ENCODE measurements at places on chromosomes 5 and 9. TPM values are rescaled to one million over a fixed set of nuclear protein-coding genes. Genes with fewer than 3 reads are reported as not detected.

Gene TAS2R1
- not detected for total RNA-seq

Gene EFNA5
- total RNA-seq, result 40.9 TPM

Gene C9
- total RNA-seq, result not detected

Gene KCNMB1
- 5.7 TPM for total RNA-seq

DNA sequence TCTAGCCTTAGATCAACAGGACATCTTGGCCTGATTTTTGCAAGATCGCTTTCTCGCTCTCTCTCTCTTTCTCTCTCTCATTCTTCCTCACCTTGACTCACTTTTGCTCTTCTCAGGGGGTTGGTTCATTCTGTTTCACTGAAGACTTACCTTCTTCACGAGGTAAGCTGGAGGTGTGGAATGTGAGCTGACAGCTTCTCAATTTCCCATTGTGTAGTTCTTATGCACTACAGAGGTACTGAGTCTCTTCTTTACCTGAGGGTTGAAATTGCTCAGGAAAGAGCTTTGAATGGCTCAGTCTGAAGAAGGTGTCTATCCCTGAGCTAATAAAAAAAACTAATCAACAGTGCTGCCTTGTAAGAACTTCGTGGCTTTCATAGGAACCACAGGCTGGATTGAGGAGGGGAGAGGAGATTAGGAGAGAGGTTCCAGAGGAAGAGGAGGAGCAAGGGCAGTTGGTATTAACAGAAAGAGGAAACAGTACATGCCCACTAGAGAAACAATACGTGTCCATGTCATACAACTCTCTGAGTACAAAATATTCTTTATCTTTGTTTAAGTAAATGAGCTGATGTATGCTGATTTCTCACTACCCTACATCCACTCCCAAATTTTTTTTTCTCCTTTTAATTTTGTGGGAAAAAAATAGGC, 192.2 kb downstream of the TMEM167A start:
- no peak for DNase-seq

DNA sequence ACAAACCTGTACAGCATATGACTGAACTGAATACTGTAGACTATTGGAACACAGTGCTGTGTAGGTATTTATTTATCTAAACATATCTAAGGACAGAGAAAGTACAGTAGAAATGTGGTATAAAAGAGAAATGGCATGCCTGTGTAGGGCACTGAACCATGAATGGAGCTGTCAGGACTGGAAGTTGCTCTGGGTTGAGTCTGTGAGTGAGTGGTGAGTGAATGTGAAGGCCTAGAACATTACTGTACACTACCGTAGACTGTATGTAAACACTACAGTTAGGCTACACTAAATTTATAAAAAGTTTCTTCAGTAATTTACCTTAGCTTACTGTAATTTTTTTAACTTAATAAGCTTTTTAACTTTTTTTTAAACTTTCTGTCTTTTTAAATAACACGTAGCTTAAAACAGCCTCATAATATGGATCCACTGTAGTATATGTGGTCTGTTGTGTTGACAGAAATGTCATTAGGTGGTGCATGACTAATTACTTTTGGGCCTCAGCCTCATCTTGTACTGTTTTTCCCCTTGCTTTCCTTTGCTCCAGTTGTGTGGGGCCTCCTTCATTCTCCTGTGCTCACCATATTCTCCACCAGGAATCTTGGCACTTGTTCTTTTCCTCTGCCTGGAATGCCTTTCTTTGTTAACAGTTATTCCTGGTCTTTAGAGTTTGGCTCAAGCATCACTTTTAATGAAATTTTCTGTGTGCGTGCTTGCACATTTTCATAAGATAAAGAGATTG, 8.8 kb downstream of the SPIN1 start:
- no peak for DNase-seq

Gene FOXD4L4
- not detected for total RNA-seq

- no peak for DNase-seq
Measured at GRCh38 chr5:124408738-124409453, 337.5 kb downstream of the ZNF608 start.

Gene C5orf46
- total RNA-seq, result 13.0 TPM

DNA sequence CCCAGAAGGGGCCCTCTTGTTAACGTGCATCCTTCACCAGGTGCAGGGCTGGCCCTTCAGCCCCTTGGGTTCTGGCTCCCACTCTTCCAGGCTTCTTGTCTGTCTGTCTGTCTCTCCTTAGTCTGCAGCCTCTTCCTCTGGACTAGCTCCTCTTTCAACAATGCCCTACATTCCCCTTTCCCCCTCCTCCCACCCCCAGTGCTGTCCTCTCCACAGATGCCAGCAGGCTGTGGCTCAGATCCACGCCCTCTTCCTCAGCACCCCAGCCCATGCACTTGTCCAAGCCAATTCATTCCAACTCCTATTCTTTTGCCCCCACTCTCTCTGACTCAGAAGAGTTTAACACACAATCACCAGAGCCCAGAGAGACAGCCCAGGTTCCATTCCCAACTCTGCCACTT, 45.2 kb upstream of the ALDH1B1 start:
- DNase-seq, result no peak

- no peak for DNase-seq
Measured at GRCh38 chr5:151180291-151180690, 22.7 kb upstream of the ANXA6 start.

DNA sequence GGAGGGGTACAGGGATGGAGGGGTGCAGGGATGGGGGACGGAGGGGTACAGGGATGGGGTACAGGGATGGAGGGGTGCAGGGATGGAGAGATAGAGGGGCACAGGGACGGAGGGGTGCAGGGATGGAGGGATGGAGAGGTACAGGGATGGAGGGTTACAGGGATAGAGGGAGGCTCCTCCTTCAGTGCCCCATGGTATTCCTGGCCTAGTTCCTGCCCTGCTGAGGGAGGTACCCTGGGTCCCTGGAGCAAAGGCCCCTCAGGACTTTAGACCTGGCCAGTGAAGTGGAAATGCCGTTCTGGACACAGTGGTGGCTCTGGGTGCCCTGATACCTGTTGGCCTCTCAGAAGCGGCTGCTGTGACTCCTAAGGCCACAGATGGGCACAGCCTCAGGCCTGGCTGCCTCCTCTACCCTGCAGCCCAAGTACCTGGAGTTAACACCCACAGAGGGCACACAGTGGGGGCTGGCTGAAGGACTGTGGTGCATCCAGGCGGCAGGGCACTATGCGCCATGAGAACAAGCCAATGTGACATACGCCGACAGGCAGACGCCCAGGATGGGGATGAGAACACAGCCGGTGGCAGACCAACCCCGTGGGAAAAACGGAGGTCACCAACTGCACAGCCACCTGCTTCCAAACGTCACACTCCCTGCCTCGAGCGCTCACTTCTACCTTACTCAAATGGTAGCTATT, 8.4 kb downstream of the PTGES2 start:
- DNase-seq, result peak; percentile 46

GRCh38 chr5:33662722-33663427, 222.1 kb downstream of the TARS1 start:
- no peak for DNase-seq

GRCh38 chr9:93620041-93620506, 43.7 kb downstream of the PHF2 start:
- no peak for DNase-seq

GRCh38 chr5:181260720-181261319, at the start of gene TRIM52:
Gene TRIM52, minus strand, starts transcription at chr5:181261143. Its CDS starts 330 bp downstream, at chr5:181260813.
- DNase-seq, result peak; percentile 97

Gene SH3PXD2B
- 5.1 TPM for total RNA-seq

Gene KCNN2
- 2.6 TPM for total RNA-seq

- no peak for DNase-seq
Measured at GRCh38 chr5:144260121-144260520, 89.4 kb downstream of the KCTD16 start.

DNA sequence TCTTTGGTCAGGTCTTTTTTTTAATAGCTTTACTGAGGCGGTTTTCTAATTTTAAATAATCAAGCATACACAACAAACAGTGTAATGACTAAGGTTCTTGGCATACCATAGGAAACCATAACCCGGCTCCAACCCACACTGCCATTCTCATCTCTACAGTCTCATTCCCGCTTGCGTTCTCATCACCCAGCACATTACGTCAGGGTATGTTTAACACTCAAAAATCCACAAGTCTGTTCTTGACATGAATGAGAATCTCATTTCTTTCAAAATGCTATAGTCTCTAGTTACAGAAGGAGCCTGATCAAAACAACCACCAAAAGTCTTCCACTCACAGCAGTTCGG, 505 bp downstream of the C5orf34 start:
- DNase-seq, result no peak

GRCh38 chr9:74479711-74480110, 17.4 kb upstream of the RORB start:
- DNase-seq, result no peak

DNA sequence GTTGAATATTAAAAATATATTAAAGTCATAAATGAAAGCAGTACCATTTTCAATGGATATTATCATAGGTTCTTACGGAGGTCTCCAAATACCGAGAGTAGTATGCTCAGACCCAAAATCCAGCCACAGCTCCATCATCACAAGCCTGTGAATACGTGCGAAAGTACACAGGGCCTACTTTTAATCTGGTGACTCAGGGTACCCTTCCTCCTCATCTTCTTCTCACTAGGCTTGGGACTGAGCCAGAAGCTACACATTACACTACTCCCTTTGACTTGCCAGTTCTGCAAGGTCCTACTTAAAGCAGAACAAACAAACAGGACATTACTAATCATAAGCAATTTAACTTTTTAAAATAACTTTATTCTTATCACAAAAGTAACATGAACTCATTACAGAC, 7.6 kb upstream of the RIC1 start:
- DNase-seq, result no peak

Gene CD14
- total RNA-seq, result 29.6 TPM

Gene HK3
- 4.3 TPM for total RNA-seq

- no peak for DNase-seq
Measured at GRCh38 chr5:51383131-51384121, at the start of gene ISL1. Gene ISL1, plus strand, starts transcription at chr5:51383448. Its CDS starts 224 bp downstream, at chr5:51383672.

DNA sequence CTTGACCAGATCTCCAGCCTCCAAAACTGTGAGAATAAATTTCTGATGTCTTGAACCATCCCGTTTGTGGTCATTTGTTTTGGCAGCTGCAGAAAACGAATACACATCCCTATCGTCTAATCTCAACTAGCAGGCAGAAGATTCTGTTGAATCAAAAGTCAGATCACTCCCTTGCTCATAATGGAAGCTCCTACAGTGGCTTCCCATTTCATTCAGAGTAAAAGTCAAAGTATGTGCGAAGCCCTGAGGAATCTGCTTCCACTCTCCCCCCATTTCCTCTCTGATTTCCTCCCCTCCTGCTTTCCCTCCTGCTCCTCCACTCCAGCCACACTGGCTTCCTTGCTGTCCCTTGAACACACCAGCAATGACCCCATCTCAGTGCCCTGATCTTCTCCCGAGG, 34.8 kb upstream of the SPOCK1 start:
- DNase-seq, result no peak

DNA sequence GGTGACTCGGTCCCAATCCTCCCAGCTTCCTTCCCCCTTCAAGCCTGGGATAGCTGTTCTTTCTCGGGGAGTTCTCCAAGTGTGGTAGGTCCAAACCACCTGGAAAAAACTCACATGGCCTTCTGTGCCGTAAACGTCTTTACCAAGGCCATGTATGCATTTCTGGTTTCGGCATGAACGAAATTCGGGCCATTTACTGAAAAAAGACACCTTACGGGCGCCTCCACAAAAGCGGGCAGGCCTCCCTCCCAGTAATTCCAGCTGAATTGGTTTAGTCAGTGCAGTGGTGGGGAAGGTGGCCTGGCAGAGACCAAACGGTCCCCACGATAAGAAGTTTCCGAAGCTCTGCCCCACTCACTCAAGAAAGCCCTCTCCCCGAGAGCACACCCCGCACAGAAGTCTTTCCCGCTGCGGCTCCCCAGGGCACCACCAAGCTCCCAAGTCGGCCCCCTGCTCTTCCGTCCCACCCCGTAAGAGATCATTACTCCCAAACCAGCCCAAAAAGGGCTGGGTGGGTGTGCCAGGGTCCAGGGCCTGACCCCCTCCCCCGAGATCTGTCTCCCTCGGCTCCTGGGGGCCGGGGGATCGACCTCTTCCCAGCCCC, 86.3 kb upstream of the MELK start:
- no peak for DNase-seq

Gene TJP2
- total RNA-seq, result 67.0 TPM

GRCh38 chr5:154368041-154368800, 77.6 kb upstream of the SAP30L start:
- no peak for DNase-seq

DNA sequence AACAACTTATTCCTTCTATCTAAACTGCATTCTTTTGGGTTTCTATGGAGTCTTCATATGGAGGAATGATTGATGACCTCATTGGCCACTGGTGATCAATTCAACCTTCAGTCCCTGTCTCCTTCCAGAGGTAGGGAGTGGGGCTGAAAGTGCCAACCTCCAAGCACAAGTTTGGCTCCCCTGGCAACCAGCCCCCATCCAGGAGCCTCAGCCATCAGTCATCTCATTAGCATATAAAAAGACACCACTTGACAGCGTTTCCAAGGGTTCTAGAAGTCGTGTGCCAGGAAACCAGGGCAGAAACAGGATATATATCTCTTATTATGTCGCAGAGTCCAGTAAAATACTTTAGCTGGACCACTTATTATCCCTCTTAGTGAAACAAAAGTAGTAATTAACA, 9.8 kb downstream of the SLC31A2 start:
- DNase-seq, result no peak

DNA sequence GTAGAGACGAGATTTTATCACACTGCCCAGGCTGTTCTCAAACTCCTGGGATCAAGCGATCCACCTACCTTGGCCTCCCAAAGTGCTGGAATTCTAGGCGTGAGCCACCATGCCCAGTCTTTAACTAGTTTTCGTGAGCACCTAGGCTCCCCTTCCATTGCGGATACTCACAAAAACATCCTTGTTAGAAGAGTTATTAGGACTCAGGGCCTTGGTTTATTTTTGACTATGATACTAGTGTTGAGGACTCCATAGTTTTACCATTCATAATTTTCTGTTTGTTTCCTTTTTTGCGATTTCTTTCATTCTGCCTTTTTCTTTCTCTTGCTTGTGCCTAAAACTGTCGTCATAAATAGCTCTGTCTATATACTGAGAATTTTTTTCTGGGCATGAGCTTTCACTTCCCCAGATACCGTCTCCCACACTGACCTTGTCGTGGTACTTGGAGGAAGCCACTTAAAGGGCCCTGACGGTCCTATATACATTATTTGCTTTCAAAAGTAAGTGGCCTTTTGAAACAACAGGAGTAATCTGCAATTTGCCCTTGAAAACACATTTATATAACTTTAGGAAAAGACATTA, 5.2 kb downstream of the F2R start:
- no peak for DNase-seq

GRCh38 chr9:111559000-111559610, 34.1 kb downstream of the ZNF483 start:
- no peak for DNase-seq

- no peak for DNase-seq
Measured at GRCh38 chr9:34584970-34585369, 4.6 kb downstream of the CNTFR start.

Measured in cardiac septum (tissue), 1 donor.